ENCODE measurements at places on chromosomes 16 and 17.
A peak's percentile ranks its signal among the peaks of the same experiment; 100 is the strongest.

- no peak for DNase-seq
Measured at GRCh38 chr16:1980030-1980769, 1.1 kb downstream of the NOXO1 start.

GRCh38 chr17:44241106-44241624, 21.7 kb upstream of the UBTF start:
- no peak for DNase-seq

DNA sequence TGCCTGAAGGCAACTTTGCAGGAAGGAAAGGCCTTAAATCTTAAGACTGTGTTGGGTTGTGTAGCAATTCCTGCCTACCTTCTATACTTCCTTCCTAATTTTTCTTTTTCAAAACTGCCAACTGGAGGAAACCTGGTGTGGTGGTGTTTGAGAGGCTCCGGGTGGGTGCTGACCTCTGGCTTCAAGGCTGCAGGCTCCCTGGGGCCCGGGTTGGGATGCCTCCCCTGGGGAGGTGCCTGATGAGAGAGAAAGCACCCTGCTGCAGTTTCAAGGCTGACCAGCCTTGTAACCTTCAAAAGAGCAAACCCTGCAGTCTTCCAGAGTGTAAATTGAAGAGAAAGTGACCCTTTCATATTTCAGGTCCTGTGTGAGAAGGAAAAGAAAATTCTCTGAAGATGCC, 55.9 kb downstream of the MSI2 start:
- DNase-seq, result no peak

DNA sequence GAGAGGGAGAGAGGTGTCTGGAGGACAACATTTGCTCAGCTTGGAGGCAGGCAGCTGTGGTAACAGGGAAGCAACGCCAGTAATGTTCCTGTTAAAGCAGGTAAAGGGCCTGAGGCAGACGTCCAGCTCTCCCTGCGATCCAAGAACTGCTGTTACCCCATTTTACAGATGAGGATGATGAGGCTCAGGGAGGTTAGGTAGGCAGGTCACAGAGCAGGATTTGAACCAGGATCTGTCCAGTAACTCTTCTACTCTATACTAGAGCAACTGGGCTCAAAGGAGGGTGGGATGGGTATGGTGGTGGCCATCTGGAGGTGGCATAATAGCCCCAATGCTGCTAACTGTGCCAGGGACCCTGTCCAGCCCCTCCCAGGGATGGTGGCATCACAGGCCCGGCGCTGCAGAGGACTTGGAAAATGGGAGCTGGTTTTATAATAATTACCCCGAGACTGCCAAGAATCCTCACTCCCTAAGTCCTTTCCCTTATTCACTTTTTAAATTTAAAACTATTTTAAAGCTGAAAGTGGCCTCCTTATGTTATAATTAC, 12.0 kb downstream of the CA7 start:
- no peak for DNase-seq

GRCh38 chr17:81871387-81872230, 472 bp upstream of the ARHGDIA start:
- DNase-seq, result peak; percentile 99

- no peak for DNase-seq
Measured at GRCh38 chr17:8966926-8967325, 1.4 kb upstream of the PIK3R5 start.

DNA sequence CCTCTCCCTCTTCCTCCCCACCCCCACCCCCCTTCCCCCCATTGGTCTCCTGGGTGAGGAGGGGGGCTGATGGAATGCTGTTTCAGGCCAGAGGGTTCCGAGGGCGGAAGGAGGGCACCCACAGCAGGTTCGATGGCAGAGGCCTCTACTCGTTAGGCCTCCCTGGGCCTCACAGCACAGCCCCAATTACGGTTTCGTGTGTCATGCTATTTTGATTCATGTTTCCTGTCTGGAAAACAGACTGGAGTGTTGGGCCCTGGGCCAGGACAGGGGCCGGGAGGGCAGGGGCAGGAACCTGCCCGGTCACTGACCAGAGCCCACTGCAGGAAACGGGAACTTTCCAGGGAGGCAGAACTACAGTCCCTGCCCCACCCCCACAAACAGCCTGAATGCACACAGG, 138.2 kb downstream of the C16orf95 start:
- no peak for DNase-seq

DNA sequence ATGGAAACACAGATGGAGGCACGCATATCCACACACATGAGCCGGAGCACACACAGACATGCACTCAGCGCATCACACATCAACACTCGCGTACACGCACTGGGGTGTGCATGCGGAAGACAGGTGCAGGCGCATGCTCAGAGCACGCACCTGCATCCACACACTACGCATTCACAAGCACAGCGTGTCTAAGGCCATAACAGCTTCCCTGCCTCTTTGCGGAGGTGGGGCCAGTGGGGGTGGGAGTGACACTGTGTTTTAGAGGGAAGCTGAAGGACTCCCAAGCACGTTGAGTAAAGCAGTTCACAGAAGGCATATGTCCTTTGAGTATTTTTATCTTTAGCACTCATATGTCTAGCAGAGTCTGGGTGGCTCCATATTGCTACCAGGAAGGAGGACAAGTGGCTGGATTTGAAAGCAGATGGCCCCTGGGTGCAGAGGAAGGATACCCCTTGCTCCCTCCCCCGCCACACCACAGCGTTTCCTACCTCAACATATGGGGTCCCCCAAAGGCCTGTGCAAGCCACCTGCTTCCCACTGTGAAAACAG, 68.6 kb upstream of the TOB1 start:
- DNase-seq, result no peak

DNA sequence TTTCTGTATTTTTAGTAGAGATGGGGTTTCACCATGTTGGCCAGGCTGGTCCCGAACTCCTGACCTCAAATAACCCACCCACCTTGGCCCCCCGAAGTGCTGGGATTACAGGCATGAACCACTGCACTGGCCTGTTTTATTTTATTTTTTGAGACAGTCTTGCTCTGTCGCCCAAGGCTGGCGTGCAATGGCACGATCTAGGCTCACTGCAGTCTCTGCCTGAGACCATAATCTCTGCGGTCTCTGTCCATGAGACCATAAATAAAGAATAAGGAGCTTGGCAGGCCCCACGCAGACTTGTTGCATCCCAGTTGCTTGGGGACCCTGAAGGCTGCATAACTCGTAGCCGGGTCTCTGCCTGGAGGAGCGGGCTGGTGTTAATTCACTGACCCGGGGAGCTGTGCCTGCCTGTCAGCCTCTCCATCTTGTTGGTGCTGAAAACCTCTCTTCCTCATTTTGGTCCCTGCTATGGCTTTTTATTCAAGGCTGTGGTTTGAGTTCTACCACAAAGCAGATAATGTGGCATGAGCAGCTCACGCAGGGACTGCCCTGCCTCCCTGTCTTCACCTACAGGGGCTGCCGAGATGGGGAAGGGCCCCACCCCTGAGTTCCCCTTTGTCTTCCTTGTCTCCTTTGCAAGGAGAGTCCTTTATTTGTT, 82.1 kb downstream of the MSI2 start:
- DNase-seq, result no peak

DNA sequence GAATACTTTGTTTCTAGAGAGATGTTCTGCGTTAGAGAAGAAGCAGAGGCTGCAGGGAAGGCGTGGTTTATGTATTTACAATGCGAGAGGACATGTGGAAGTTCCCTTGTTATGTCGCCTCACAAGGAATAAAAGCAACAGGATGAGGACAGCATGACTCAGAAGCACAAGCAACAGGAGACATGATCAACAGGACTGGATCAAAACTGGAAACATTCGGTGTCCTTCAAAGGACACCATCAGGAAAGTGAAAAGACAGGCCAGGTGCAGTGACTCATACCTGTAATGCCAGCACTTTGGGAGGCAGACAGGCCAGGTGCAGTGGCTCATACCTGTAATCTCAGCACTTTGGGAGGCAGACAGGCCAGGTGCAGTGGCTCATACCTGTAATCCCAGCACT, 52.6 kb downstream of the CCDC57 start:
- DNase-seq, result no peak

DNA sequence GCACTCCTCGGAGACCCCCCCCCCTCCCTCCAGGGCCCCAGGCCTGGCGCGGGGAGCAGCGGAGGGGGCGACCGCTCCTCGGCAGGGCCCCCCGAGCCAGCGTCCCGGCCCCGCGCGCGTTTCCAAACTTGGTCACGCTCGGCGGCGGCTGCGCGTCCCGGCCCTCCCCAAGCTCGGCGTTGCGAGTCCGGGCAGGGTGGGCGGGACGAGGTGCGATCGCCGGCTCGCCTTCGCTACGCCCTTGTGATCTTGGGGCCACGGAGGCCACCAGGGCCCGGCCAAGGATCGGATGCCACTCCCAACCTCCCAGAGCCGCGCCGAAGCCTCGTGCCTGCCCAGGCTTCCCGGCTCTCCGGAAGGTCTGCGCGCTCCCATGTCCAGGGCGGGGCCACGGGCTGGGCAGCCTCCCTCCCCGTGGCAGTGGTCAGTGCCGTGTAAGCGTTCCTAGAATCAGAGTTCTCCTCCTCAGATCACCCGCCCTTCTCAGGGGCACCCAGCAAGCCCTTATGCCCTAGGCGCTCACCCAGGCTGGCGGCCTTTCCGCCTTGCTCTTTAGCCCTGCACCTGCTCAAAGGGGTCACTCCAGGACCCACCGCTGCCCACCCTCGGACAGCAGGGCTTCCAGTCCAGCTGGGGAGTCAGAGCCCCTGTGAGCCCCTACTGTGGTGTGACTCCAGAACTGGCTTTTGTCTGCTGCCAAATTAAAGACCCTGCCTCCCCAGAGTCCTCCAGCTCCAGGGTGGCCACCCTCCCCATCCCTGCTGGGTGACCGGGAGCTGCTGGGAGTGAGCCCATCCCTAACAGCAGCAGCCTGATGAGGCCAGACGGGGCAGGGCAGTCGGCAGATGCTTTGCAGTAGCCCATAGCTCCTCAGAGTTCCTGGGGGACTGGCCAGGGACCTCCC, 12.2 kb upstream of the MRPS23 start:
- DNase-seq, result no peak

- DNase-seq, result no peak
Measured at GRCh38 chr17:34254651-34255380, at the start of gene CCL2. Gene CCL2, plus strand, starts transcription at chr17:34255285. Its CDS starts 65 bp downstream, at chr17:34255350.

- no peak for DNase-seq
Measured at GRCh38 chr16:75774197-75774596, 47.9 kb upstream of the CPHXL start.

DNA sequence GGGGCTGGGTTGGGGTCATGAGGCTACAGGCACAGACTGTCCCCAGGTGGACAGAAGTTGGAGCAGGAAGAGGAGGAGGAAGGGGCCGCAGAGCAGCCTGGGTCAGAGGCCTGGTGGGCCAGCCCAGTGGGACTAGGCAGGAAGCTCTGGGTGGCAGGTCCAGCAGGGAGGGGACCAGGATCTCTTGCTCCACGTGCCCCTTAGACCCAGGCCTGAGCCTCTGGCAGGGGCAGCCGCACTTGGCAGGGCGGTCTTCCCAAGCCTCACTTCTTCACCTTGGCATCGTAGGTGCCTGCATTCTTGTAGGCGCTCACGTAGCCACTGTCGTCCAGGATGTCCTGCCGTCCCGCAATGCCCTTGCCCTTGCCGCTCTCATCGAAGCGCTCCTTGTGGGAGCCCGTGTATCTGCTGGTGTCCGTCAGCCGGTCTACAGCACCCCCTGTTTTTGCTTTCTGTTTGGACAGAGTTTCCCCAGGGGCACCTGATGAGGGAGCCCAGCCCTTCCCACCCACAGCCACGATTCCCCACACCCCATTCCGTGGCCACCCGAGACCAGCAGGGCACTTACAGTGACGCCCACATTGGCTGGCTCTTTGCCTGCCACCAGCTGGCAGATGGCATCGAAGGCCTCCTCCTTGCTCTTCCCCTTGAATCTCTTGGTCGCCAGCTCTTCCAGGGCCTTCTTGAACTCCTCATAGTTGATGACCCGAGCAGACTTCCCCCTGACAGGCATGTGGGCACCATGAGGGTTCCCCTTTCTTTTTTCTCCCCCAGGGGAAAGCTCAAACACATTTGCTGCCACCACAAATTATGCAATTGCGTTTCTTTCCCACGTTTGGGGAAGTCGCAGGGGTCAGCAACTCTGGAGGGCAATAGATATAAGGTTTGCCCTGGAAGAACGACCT, 3.1 kb downstream of the TPPP3 start:
- peak; percentile 30 for DNase-seq

GRCh38 chr17:29240968-29241963, 5.4 kb upstream of the CRYBA1 start:
- peak; percentile 61 for DNase-seq

- no peak for DNase-seq
Measured at GRCh38 chr17:29193146-29193545, 12.9 kb upstream of the MYO18A start.

GRCh38 chr16:23026784-23027362, 122.4 kb downstream of the USP31 start:
- no peak for DNase-seq

DNA sequence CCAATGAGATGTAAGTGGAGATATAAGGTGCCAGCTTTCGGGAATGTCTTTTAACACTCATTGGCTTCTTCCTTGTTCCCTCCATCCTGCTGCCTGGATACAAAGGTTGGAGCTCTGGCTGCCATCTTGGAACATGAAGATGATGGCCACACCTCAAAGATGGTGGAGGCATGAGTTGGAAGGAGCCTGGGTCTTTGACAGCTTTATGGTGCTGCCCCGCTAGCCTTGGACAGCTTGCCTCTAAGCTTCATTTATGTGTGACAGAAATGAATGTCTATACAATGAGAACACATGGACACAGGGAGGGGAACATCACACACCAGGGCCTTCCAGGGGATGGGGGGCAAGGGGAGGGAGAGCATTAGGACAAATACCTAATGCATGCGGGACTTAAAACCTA, 13.6 kb downstream of the GP2 start:
- no peak for DNase-seq

DNA sequence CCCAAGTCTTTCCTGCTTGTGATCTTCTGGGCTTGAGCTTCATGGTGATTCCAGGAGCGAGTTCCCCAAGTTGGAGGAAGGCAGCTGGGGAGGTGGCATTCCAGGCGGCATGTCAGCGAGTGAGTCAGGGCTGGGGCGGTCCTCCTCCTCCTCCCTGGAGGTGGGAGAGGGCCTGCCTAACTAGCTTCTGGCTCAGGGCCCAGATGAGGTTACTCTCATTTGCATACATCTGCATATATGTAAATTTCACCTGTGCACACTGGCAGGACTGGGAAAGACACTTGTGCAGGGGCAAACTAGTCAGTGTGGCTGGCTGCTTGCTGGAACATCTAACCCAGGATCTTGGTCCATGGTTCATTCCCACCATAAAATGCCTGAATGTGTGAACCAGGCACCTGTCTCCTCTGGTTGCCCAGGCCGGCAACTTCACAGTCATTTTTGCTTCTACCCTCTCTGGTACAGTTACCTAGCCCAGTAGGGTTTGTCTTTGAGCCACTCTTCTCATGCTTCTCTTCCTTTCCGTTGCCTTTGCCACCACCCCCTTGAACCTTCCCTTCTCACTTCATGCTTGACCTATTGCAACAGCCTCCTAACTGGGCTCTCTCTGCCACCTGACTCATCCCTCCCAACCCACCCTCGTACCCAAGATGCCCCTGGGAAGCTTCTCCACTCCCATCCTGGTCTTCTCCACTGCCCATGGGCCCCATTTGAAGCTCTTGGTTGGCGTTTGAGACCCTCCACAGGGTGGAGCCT, 9.6 kb upstream of the DLX4 start:
- no peak for DNase-seq

GRCh38 chr16:20763461-20764232, at the start of gene ACSM3:
Gene ACSM3, plus strand, starts transcription at chr16:20764014. Its CDS starts 6,021 bp downstream, at chr16:20770035.
- DNase-seq, result peak; percentile 60

GRCh38 chr16:5018793-5019192, 14.9 kb downstream of the NAGPA start:
- no peak for DNase-seq
